Activated T-cell treated with anti-CD3 and anti-CD28 coated beads, Interleukin-2, amount 50 U/mL, for 48 hours (primary cell): ENCODE measurements at places on chromosomes 6 and 20.

GRCh38 chr20:3447321-3447720, 23.5 kb upstream of the ATRN start:
- no peak for DNase-seq

GRCh38 chr6:125379174-125379573, 77.4 kb upstream of the HDDC2 start:
- no peak for DNase-seq

GRCh38 chr6:39330057-39330456, 7.6 kb upstream of the KCNK16 start:
- no peak for DNase-seq

DNA sequence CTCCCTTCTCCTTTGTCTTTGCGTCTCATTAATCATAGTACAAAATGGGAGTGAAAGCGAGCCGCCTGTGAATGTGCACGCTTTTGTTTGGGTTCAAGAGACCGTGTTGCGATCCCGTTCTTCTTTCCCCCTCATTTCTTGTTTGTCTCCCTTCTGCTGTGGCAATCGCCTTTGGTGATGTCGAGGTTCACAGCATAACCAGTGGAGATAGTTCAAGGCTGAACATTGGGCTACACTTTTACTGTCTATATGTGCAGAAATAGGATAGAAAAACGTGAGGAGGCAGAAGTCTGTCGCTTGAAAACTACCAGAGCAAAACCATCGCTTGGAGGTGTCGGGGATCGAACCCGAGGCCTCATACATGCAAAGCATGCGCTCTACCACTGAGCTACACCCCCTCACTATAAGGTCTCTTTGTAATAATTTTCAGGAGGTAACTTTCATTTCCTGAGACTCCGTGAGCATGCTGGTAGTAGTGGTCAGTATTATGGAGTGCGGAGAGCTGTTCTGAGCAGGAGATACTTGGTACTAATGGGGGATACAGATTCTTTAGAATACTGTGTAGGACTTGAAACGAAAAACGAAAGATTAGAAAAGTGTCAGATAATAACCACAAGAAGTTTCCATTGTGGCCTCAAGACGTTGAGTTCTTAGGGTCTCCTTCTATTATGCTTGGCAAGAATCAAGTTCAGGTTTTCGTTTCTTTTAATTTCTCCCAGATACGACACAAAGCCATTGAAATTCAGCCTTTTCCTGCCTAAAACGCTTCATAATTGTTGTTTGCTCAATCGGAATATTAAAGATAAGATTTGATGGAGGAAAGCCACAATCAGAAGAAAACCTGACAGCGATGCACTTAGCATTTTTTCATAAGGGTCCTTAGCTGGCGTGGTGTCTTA, 106.6 kb downstream of the TRIM27 start:
- DNase-seq: peak; percentile 69

GRCh38 chr6:13229205-13230085, 98.9 kb downstream of the TBC1D7 start:
- DNase-seq: peak; percentile 39

GRCh38 chr6:43310624-43311023, 2.0 kb upstream of the CRIP3 start:
- DNase-seq: no peak

DNA sequence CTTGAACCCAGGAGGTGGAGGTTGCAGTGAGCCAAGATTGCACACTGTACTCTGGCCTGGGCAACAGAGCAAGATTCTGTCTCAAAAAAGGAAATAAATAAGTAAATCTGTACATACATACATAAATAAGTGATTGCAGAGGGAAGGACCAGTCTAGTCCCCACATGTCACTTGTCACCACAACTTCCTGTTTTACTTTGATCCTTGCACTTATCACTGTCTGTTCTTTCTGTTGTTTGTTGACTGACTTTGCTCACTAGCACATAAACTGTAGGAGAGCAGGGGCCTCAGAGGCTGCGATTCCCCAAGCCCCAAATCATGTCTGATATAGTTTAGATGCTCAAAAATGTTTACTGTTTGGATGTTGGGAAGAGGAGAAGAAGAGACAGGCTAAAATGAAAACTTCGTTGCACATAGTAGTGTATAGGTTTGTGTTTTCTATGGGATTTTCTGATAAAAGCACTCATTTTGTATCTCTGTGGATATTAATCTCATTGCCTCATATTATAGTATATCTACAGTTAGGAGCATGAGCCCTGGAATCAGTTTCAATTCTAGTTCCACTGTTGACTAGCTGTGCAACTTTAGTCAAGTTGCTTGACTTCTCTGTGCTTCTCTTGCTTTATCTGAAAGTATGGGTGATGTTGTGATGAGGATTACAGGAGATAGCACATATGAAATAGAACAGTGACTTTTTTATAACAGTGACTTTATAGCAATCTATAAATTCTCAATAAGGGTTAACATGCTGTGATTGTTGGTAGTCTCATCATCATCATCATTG, 165.0 kb downstream of the TBC1D7 start:
- no peak for DNase-seq

DNA sequence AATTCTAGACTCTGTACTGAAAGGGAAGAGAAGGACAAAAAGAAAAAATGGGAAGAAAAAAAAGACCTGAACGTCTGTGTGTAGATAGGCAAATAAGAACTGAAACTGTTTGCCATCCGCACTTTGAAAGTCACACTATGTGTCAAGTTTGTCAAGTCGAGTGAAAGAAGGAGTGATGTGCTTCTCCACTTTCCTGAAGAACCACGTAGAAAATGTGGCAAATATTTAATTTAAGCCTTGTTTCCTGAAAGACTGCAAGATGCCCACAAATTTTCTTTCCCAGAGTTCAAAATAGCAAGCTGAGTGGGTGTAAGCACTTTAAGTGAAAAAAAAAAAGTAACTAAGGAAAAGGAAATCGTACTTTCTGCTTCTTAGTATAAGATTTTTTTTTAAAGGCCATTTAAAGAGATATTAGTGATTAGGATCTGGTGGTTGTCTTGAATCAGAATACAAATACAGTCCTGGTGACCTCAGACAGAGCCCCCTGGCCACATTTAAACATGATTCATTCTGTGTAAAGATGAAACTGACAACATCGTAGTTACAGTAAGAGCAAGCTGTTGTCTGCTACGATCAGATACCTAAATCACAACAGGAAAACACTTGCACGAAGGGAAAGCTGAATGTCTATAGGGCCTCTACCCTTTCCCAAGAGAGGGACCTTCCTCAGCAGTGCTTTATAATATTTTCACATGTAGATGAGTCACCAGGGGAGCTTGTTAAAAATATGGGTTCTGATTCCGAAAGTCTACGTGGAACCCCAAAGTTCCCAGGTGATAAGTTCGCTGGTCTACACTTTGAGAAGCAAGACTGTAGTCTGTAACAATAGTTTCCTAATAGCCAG, 102.3 kb downstream of the HIVEP2 start:
- DNase-seq: no peak

GRCh38 chr6:42726485-42727086, 4.2 kb upstream of the PRPH2 start:
- DNase-seq: peak; percentile 60

DNA sequence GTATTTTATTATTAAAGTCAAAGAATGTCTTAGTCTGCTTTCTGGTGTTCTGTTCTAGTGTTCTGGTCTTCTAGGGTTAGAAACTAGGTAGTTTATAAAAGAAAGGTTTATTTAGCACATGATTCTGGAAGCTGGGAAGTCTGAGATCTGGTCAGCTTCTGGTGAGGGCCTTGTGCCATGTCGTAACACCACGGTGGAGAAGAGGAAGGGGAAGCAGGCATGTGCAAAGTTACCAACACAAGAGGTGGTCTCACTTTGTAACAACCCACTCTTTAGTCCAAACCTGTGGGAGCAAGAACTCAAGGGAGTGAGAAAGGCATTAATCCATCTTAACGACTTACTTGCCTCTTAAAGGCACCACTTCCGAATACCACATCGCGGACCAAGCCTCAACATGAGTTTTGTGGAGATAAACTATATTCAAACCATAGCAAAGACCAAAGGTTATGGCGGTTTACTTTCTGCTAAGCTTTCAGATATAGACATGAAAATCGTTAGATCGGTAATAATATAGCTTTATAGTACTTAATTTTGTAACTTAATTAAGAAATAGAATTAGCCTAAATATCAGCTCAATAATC, 99.4 kb downstream of the NCOA3 start:
- DNase-seq: no peak

- DNase-seq: no peak
Measured at GRCh38 chr6:168147205-168147738, 68.3 kb upstream of the FRMD1 start.

DNA sequence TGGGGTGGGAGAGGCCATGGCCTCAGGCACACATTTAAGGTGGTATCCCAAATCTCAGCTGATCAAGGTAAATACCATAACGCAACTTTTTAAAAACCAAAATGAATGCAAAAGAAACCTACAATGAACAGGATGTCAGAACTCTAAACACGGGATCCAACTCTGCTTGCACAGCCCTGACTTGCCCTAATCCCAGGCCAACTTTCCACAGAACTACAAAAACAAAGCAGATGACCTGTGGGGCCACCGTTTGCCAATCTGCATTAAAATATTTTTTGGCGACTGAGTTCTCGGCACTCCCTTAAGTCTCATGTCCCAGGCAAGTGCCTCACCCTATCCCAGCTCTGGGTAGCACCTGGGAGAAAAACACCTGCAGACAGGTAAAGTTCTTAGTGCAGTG, 110.5 kb downstream of the ZFP64 start:
- no peak for DNase-seq

DNA sequence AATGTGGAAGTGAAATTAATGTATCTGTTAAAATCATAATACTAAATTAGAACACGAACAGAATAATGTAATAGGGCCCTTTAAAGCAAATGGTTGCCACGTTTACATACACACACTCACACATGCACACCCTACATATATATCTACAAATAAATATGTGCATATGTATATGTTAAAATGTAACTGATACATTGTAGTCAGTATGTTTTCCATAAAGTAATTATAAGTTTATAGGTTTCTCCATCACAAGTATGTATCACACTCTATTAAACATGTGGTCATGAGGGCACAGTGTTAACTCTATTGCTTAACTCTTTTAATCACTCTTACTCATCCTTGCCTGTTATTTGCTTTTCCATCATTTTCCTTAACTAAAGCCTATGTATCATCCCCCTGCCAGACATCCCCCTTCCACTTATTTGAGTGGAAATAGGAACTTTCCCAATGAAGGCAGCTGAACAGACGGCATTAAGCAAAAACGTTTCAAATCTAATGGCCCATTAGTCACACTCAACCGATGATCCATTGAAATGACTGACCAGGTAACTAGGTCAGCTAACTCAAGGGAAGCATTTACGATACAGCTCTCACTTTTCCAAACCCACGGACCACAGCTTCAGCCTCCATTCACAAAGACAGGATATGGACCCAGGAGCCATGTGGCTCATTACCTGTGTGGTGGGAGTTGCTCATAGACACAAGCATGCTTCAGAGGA, 89.3 kb downstream of the HAO1 start:
- DNase-seq: no peak

GRCh38 chr20:3732327-3733118, at the start of gene HSPA12B:
Gene HSPA12B (plus strand): TSS chr20:3732685. CDS start chr20:3738675, 5,990 bp downstream.
- no peak for DNase-seq

GRCh38 chr6:2827142-2827541, 14.5 kb downstream of the SERPINB1 start:
- DNase-seq: no peak

- DNase-seq: no peak
Measured at GRCh38 chr20:59818911-59819310, 114.5 kb downstream of the SYCP2 start.

GRCh38 chr6:4155848-4156466, 20.6 kb upstream of the ECI2 start:
- peak; percentile 83 for DNase-seq

DNA sequence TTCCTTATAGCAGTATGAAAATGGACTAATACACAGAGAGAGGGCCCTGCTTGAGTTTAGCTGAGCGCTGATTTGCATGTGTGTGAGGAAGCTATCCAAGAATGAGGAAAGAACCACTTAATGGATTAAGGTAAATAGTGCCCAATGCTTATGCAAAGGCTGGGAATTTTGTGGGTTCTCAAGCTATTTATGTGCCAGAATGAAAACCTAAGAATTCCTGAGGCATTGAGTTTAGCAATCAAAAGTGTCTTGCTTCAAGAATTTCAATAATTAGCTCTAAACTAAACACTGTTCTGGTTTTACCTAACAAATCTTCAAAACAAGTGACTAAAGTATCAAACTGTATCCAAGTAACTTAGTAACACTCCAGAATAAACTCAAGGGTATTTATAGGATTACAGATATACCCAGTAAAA, 7.0 kb upstream of the OR14J1 start:
- no peak for DNase-seq

GRCh38 chr20:10947726-10948125, 273.9 kb upstream of the JAG1 start:
- no peak for DNase-seq

GRCh38 chr6:52983159-52983848, 11.8 kb downstream of the GSTA4 start:
- no peak for DNase-seq

- no peak for DNase-seq
Measured at GRCh38 chr6:157779705-157780604, 43.1 kb upstream of the SNX9 start.

- no peak for DNase-seq
Measured at GRCh38 chr6:87660226-87660911, 41.7 kb downstream of the AKIRIN2 start.

GRCh38 chr20:4509825-4510522, 211.7 kb upstream of the PRND start:
- no peak for DNase-seq

- no peak for DNase-seq
Measured at GRCh38 chr6:39901116-39901655, 33.1 kb downstream of the MOCS1 start.

DNA sequence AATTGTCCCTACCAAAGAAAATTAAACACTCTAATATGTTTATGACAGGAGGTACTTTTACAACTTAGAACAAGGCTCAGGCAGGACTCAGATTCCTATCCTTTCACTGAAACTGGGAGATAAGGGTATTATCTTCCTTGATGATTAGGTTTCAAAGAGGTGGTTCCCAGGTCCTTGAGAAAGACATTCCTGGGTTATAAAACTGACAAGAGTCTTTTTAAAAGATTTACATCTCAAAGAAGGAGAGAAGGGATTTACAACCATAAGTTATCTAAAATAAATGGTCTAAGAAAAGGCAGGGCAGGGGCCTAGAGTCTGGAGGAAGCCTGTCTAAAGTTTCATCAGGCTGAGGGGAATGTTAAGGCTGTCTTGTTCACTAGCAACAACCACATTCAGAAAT, 1492.5 kb downstream of the HACE1 start:
- no peak for DNase-seq

- DNase-seq: no peak
Measured at GRCh38 chr20:51931371-51931781, 129.1 kb upstream of the SALL4 start.

GRCh38 chr20:10602221-10602871, 71.5 kb downstream of the JAG1 start:
- no peak for DNase-seq

DNA sequence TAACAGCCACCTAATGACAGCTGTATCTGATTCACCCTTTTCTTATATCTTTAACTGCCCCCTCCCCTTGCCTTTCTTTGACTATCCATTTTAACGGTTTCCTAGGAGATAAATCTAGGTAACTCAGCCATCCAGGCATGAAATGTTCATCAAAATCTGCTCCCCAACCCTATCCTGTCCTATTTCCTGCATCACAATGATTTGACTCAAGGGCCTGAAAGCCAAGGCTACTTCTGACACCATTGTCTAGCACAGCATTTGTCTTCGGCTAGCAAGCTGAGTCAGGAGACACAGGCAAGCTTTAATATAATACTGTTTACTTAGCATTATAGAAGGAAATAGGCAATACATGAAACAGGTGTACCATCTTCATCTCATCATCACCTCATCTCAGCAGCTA, 31.6 kb upstream of the MANEA start:
- no peak for DNase-seq
